ENCODE measurements at places on chromosomes 3 and 15. TPM values are rescaled to one million over a fixed set of nuclear protein-coding genes. Genes with fewer than 3 reads are reported as not detected.

- DNase-seq: no peak
These were observed 323.6 kb downstream of the SOX2 start for GRCh38 chr3:182035324-182035723.

DNA sequence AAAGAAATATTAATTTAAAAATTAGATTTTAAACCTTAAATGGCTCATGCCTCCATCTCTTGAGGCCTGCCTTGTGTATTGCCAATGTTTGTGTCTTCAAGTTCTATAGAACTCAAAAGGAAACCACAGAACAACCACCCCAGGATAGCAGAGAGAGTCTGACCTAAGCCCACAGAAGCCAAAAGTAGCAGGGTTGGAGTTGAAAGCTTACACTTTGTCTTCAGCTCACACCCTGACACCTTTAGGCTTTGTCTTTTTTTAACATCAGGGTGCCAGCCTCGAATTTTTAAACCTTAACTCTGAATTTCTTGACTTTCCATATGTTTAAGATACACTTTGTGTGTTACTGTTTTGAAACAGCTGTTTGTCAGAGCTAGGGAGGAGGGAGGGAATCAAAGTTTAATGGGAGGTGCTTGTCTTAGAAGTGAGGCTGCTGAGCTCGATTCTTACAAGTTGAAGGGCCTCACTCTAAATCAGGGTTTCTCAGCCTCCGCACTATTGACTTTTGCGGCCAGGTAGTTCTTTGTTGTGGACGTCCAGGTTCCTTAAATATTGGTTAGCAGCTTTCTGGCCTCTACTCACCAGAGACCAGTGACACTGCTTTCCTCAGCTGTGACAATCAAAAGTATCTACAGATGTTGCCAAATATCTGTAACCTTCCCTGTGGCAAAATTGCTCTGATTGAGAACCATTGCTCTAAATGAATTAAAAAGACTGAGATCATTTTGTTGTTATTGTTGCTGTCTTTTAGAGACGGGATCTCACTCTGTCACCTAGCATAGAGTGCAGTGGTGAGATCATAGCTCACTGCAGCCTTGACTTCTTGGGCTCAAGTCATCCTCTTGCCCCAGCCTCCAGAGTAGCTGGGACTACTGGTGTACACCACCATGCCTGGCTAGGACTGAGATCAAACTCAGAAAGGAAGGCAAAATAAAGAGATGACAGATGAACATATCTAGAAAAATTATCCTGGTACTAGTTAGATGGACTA, 139.2 kb upstream of the EOMES start:
- peak; percentile 73 for DNase-seq

DNA sequence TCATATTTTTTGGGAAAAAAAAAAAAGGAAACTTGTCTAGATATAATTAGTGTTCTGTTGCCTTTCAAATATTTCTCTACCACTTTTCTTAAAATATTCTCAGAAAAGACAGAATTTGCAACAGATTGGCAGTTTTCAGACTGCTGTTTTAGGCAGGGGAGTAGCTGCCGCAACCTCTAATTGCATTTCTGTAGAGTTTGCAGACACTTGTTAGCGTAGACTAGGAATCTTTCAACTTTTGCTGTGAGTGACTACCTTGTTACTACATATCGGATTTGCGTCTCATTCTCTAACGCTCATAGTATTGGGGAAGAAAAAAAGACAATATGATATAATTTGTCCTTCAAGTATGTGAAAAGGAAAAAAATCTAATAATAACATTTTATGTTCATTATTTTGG, 10.7 kb downstream of the TGFBR2 start:
- no peak for DNase-seq

- DNase-seq: no peak
These were observed 39.4 kb upstream of the FRMD4B start for GRCh38 chr3:69425249-69425648.

- DNase-seq: no peak
These were observed 25.5 kb upstream of the KLF13 start for GRCh38 chr15:31300981-31301672.

- DNase-seq: no peak
These were observed 1028.6 kb downstream of the OTOL1 start for GRCh38 chr3:162525066-162525742.

- no peak for DNase-seq
These were observed 37.9 kb downstream of the LMLN start for GRCh38 chr3:197997936-197998335.

GRCh38 chr15:68479870-68480269, 47.9 kb upstream of the ITGA11 start:
- DNase-seq: no peak

DNA sequence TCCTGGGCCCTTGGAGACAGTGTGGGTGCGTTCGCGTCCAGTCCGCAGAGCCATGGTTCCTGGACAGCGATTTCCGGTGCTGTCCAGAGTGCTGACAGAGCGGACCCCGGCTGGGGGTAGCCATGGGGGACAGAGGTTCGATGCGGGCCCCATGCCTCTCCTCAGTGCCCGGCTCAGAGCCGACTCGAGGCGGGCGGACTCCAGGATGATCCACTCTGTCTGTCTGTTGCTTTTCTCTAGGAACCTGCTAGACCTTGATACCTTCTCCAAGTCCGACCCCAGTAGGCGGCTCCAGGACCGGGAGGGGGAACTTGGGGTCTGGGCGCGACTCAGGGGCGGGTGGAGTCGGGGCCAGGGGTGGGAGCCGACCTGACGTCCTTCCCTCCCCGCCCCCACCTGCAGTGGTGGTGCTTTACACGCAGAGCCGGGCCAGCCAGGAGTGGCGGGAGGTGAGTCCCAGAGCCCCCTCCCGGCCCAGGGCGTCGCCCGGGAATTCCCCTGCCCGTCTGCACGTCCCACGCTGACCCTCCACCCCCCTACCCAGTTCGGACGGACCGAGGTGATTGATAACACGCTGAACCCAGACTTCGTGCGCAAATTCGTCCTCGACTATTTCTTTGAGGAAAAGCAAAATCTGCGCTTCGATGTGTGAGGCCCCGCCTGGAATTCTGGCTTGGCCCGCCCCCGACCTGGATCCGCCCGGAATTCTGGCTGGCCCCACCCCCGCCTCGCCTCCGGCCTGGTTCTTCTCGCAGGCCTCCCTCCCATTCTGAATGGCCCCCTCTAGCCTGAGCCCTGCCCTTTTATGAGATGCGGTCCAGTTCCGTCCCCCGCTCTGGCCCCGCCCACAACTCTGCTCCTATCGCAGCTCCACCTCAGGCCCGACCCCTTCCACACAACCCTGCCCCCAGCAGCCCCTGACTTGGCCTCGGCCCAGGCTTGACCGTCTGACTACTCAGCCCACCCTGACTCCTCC, 1.0 kb downstream of the CPNE9 start:
- DNase-seq: no peak

DNA sequence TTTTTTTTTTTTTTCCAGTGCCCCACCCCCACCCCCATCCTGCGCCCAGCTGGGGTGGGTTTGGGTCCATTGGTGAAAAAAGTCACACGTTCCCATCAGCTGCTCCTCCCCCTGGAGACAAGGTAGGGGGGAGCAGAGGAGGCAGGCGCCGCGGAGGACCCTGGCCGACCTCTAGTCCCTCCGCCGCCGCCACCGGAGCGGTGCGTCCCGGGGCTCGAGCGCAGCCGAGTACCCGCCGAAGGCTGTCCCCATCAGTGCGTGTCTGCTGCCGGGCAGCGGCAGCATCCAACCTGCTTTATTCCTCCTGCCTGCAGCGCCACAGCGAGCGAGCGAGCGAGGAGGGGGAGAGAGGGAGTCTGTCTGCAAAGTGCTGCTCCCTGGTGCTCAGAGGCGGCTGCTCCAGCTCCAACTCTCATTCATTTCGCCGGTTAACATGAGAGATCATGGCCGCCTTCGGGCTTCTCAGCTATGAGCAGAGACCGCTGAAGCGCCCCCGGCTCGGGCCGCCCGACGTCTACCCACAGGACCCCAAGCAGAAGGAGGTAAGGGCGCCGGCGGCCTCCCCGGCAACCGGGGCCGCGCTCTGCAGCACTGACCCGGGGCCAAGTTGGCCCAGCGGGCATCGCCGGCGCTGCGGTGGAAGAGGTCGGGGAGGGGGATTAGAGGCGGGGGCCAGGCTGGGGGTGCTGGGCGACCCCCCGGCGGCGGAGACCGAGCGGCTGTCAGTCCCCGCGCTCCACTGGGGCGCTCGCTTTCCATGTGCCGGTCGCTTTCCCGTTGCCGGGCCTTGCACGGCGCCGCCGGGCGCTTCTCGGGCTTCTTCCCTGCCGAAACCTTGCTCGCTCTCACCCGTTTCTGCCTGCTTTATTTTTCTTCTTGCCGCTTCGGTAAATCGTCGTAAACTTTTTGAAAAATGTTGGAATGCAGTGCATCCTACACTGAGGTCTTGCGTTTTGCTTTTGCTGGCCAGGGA, 1.3 kb downstream of the MED12L start:
- peak; percentile 69 for DNase-seq

DNA sequence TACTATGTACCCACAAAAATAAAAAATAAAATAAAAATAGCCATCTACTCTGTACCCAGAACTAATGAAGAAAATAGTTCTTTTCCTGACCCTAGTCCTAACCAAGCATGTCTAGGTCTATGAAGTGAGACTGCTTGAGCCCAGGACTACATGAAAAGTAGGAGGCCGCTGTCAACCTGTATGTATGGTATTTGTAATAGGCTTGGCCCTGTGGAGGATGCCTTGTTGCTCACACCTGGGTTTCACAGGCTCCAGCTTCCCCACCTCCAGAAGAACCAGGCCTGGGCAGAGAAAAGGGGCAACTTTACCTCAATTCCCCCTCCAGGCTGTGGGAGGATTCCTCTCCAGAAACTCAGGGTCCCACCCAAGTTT, 6.8 kb upstream of the PKM start:
- DNase-seq: no peak

DNA sequence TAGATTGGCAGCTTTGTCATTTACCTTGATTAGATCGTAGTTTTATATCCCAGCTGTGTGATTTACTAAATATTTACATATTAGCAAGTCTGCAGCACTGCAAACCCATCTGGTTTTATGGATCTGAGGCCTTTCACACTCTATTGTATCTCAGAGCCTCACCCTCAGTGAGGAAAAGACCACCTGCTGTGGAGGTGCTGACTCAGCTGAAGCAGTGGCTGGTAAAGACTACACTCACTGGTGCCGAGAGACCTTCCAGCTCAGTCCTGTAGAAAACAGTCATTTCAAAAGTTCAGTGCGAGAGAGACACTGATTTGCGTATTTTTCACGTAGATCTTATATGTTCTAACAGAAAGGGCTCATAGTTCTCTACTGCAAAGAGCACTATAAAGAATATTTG, 307.8 kb upstream of the TPM1 start:
- no peak for DNase-seq

- DNase-seq: no peak
These were observed 78.6 kb downstream of the ADAMTS7 start for GRCh38 chr15:78732634-78733033.

Gene EPHA6
- polyA plus RNA-seq: 0.09 TPM

Gene PLOD2
- 35.4 TPM for polyA plus RNA-seq

Gene CPB1
- 0.71 TPM for polyA plus RNA-seq

Gene SAXO2
- polyA plus RNA-seq: 6.0 TPM

Gene SERPINI2
- 0.34 TPM for polyA plus RNA-seq

Gene CCR1
- 14.5 TPM for polyA plus RNA-seq

Gene MON1A
- polyA plus RNA-seq: 6.9 TPM

Gene INSYN1
- polyA plus RNA-seq: 1.1 TPM

Gene IL16
- 64.1 TPM for polyA plus RNA-seq

Gene MUSTN1
- polyA plus RNA-seq: 59.3 TPM

Gene P2RY14
- 2.1 TPM for polyA plus RNA-seq

Gene DUOXA2
- 0.23 TPM for polyA plus RNA-seq
